ENCODE measurements at places on chromosomes 12 and 14. TPM values are rescaled to one million over a fixed set of nuclear protein-coding genes. Genes with fewer than 3 reads are reported as not detected.

TSPAN11 gene
- 5.7 TPM for total RNA-seq

SLC7A7 gene
- total RNA-seq, result 5.0 TPM

MYF5 gene
- not detected for total RNA-seq

GTF2H3 gene
- total RNA-seq, result 17.0 TPM

CCDC198 gene
- not detected for total RNA-seq

SLC39A5 gene
- not detected for total RNA-seq

GRCh38 chr14:50311337-50311971 lies 575 bp downstream of the L2HGDH start:
- peak; percentile 4 for DNase-seq

DNA sequence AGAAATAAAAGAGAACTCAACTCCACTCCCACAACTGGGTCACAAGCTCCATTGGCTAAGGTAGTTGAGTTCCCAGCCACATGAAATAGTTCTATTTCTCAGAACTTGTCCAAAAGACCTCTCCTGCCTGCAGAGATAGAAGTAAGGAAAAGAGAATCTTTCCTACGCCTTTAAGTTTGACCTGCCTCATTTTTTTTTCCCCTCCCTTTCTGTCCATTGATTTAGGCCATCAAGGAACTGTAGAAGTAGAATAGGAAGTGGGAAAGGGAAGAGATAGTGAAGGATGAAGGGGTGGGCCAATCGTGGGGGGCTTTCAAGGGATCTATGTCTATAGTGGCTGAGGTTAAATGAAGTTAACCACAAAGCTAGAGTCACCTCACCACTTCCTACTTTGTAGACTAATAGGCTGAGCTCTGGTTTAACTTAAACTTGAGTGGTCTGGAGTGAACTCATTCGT lies 13.9 kb upstream of the NUDT4 start:
- DNase-seq, result no peak

- DNase-seq, result no peak
Observed at GRCh38 chr12:6099316-6099715, 25.2 kb downstream of the VWF start.

- no peak for DNase-seq
Observed at GRCh38 chr12:12387501-12387900, 30.6 kb downstream of the BORCS5 start.

- DNase-seq, result no peak
Observed at GRCh38 chr12:69339999-69340398, 8.2 kb upstream of the LYZ start.

DNA sequence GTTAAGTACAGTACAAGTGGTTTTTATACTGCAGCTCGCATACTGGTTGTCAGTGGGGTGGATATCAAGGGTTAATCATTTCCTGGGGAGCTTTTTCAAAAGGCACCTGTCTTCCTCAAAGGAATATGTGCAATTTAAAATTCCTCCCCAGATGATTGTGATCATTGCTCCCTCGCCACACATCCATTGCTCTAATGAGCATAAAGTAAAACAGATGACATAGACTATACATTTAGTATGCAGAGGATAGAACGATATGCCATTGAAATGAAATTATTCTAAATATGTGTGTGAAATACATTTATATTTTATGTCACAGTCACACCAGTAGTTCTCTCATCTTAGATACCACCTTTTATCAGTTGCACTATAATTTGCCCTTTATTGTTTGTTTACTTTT lies 36.4 kb upstream of the KCNMB4 start:
- DNase-seq, result no peak

DNA sequence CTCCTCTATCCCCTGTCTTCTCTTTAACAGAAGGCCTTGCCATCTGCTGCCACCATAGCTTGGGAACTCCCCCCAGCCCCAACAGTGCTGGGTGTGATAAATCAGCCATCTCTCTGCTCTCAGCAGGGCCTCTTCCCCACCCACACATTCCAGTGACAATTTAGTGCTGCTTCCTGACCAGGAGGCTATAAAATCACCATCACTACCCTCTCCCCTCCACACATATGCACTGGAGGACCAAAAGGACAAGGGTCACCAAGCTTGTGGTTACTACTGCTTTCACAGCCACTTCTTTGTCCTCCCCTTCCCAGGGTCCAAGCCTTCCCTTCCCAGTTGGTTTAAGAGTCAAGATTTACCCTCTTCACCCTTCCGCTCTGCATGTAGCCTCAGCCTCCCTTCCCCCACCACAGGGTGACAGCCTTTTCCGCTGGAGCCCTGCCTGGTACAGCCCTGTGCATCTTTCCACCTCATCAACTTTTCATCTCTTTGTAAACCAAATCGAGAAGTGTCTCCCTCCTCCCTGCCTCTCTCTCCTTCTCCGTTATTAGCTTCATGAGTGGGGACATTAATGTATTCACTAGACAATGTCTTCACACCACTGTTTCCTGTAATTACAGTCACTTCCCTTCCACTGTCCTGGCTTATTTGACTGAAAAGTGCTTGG lies 9.4 kb downstream of the PSMB5 start:
- DNase-seq, result no peak

DNA sequence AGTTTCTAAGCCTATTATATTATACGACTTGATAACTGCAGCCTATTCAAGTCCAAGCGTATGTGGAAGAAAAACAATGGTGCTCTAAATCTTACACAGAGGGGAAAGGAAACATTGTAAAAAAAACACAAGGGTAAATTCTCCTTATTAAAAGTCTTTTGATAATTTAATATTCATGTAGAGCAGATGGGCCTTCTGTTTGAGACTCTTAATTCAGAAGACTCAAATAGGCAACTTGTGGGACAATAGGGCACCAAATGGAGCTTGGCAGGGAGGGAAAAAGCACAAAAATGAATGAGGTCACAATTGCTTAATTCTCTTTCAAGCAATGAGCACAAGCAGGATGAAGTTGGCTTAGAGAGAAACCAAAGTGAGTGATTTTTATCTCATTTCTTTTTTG lies 159.4 kb downstream of the NELL2 start:
- no peak for DNase-seq

DNA sequence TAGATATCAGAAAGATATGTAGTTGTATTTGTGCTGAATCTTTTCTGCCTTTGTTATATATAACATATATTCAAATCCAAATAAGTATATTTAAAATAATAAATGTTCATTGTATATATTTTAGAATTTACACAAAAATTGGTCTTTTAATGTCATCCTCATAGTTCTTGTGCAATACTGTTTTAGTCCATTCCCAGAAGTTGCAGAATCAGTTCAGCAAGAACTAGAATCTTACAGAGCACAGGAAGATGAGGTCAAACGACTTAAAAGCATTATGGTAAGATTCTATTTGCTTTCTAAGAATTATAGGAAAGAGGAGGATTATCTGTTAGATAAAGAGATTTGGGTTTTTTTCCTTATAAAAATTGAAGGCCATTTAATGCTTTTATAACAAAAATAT lies 51.0 kb downstream of the SCFD1 start:
- DNase-seq, result no peak

DNA sequence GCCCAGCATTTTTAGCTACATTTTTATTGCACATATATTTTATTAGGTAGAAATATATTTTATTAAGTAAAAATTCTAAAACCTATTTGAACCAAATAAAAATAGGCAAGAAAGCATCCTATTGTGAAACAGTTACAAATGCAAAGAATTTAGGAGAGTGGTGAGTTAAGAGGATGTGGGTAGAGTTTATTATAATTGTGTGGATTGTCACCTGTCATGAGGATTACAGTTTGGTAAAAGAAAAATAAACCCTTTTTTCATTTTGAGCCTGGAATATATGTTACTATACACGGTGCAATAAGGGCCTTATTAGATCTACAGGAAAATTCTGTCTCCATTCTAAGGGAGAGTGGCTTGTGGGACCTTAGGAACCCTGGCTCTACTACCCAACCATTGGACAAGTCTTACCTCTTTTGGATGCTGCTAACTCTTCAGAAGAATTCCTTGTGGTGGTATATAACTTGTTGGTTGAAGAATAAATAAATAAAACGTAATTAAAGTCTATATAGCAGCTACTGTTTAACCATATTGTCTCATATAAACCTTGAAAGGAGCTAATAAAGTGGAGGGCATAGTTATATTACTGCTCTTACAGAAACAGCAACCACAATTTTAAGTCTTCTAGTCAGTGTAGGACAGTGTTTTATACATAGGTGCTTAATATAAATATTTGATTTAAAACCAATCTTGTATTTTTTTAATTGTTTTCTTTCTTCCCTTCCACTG lies 67.8 kb downstream of the FGD4 start:
- DNase-seq, result no peak

DNA sequence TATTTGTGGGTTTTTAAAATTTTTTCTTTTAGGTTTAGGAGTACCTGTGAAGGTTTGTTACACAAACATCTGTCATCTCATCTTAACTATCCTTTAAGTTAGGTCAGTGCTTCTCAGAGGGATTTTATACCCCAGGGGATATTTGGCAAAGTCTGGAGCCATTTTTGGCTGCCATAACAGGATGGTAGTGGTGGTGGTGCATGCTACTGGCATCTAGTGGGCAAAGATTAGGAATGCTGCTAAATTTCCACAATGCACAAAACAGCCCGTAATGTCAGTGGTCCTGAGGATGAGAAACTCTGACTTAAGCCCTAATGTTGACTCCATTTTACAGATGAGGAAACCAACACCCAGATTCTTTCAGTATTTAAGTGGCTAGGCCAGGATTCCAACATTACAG lies 85.2 kb upstream of the MYF6 start:
- DNase-seq, result peak; percentile 4

- no peak for DNase-seq
Observed at GRCh38 chr14:52463375-52463774, 88.9 kb downstream of the TXNDC16 start.

GRCh38 chr14:51210594-51210993 lies 29.5 kb upstream of the TMX1 start:
- DNase-seq, result no peak

Measured in lung microvascular endothelial cell (primary cell).